Urinary bladder (tissue), 4 donors: ENCODE measurements at places on chromosomes 1 and 21.

GRCh38 chr1:156336242-156336641 lies 1.9 kb downstream of the CCT3 start:
- DNase-seq: no peak

DNA sequence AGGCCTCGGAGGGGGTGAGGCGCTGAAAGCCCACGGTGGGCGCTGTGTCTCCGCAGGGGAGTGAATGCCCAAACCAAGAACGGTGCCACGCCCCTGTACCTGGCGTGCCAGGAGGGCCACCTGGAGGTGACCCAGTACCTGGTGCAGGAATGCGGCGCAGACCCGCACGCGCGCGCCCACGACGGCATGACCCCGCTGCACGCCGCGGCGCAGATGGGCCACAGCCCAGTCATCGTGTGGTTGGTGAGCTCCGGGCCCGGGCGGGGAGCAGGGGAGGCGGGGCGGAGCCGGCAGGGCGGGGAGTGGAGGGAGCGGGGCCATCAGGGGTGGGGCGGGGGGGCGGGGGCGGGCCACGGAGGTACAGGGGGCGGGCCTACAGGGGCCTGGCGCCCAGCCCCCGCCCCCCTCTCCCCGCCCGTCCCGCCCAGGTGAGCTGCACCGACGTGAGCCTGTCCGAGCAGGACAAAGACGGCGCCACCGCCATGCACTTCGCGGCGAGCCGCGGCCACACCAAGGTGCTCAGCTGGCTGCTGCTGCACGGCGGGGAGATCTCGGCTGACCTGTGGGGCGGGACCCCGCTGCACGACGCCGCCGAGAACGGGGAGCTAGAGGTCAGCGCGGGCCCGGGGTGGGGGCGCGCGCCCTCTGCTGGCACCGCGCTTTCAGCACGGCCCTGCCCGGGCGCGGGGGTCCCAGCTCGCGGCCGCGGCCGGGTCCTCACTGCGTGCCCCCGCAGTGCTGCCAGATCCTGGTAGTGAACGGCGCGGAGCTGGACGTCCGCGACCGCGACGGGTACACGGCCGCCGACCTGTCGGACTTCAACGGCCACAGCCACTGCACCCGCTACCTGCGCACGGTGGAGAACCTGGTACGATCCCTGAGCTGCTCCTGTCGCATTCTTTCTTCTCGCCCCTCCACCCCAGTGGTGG lies 15.9 kb downstream of the ESPN start:
- no peak for DNase-seq

GRCh38 chr1:54977533-54978297 lies 2.7 kb upstream of the TMEM61 start:
- no peak for DNase-seq

- no peak for DNase-seq
Measured at GRCh38 chr1:35564884-35565741, 7.5 kb downstream of the NCDN start.

- DNase-seq: no peak
Measured at GRCh38 chr1:193476748-193477147, 290.3 kb upstream of the B3GALT2 start.

DNA sequence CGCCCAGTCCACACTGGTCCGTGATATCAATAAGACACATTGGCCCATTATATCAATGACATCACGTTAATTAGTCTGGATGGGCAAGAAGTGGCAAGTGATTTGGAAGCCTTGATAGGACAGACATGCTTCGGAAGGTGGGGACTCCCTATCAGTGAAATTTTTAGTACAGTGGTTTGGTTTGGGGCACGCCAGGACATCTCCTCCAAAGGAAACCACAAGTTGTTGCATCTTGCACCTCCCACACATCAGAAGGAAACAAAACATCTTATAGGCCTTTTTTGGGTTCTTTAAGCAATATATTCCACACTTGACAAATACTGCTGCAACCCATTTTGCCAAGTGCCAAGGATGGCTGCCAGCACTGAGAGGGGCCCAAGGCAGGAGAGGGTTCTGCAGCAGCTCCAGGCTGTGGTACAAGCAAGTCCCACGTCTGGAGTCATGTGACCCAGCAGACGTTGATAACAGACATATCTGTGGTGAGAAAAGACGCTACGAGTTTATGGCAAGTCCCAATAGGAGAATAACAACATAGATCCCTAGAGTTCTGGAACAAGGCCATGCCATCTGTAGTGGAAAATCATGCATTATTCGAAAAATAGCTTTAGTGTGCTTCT lies 95.3 kb upstream of the DISP3 start:
- no peak for DNase-seq

- no peak for DNase-seq
Measured at GRCh38 chr1:11823366-11824137, 17.6 kb downstream of the CLCN6 start.

DNA sequence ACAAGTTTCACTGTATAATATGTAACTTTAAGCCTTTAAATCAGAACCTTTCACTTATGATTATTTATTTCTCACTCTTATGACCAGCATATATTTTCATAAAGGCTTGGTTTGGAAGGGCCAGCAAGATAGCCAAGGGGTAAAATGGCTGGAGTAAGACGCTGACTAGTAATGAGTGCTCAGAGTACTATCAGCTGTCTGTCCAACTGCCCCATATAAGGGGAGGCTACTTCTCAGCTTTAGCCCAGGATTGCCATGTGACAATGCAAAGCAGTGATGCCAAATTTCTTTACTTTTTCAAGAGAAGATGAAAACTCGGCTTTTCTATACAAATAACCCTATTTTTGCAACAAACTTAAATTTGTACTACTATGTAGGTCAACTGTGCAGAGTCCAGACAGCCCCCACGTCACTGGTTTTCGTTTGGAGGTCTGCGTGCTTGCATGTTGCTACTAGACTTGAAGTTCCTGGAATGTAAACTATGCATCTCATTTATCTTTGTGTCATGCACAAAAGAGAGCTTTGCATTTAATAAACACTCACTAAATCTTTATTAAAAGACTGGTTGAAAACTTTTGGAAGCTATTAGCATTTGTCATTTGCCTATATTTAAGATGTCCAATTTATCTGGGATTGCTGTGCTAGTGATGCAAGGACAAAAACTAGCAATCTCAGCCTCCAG lies 110.4 kb downstream of the TNFSF18 start:
- DNase-seq: no peak

GRCh38 chr1:44630116-44630515 lies 44.2 kb downstream of the TMEM53 start:
- no peak for DNase-seq

DNA sequence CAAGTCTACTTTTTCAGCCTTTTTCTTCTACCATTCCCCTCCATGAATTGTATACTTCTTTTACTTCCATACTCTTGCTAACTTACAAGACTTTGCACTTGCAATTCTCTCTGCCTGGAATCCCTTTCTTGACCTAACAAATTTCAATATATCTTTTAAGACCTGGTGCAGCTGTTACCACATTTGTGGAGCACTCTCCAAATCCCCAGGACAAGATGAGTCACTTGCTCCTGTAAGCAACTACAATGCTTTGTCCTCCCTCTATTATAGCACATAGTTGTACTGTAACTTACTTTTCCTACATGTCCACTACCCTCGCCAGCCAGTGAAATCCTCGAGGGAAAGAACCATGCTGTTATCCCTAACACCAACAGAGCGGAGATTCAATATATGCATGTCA lies 43.1 kb downstream of the WARS2 start:
- no peak for DNase-seq

DNA sequence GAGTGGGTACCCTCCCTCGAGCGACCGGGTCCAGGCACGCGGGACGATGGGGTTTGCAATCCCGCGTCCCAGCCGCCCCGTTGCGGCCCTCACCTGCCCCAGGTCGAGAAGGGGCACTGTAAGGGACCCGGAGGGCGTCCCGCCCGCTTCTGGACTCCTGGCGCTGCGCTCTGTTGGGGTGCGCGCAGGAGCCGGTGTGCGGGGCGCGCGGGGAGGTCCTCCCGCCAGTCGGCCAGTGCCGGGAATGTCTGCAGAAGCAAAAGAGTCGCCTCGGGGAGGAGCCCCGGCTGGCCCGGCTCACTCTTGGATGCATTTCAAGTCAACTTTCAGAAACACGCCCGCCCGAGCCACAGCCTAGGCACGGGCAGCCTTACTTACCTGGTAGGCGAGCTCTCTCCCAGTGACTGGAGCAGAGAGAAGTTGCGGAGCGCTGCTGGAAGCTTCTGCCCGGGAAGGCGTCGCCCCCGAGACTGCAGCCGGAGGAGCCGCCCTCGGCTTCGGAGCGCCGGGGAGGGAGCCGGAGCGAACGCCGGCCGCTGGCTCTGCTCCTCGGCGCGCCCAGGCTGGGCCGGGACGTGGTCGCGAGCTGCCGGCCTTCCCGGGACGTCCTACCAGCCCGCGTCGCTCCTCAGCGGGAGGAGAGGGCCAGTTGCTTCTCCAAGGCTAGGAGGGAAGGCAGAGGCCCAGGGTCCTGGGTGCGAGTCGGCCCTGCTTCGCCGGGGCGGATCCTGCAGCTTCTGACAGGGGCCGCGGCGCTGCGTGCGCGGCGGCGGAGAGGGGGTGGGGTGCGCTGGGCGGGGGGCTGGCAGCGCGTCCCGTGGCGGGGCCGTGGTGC lies at the start of gene LMX1A:
Gene LMX1A (minus strand): TSS at position 739 of the 835 bp plus-strand sequence. CDS start 1,156 bp downstream, outside the sequence.
- no peak for DNase-seq

GRCh38 chr1:156281693-156282478 lies 739 bp downstream of the SMG5 start:
- DNase-seq: no peak

DNA sequence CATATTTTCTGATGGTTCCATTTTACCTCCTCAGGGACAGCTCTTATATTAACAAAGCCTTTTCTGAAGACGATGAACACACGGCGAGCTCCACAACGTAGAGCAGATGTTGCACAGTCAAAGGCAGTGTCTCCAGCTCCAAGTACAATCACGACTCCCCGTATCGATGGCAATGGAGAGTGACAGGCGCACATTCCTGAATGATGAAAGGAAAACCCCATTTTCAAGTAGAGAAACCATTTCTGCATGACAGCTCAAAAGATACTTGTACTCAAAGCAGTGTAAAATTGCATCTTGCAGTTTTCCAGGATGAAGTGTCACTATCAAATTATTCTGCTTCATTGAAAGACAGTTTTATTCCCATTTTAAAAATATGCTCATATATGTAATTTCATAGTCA lies 327.6 kb downstream of the DPYD start:
- no peak for DNase-seq

- DNase-seq: no peak
Measured at GRCh38 chr1:43531107-43531905, 623 bp downstream of the PTPRF start.

GRCh38 chr21:42747276-42747701 lies 93.9 kb downstream of the PDE9A start:
- no peak for DNase-seq

DNA sequence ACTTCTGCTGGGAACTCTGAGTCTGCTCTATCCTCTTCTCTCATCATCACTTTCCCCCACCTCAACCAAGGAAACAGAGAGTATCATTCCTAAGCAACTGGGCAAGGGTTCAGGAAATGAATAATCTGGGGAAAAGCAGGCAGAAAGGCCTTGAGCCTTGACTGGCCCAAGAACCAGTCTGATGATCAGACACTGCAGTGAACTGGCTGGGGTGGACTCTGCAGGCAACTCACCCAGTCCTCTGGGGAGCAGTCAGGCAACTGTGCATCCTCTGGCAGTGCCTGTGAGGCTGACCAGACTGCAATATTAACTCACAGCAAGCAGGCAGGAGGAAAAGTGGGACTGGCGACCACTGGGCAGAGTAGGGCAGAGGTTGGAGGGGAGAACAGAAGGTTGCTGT lies 991 bp downstream of the ANKRD35 start:
- no peak for DNase-seq

DNA sequence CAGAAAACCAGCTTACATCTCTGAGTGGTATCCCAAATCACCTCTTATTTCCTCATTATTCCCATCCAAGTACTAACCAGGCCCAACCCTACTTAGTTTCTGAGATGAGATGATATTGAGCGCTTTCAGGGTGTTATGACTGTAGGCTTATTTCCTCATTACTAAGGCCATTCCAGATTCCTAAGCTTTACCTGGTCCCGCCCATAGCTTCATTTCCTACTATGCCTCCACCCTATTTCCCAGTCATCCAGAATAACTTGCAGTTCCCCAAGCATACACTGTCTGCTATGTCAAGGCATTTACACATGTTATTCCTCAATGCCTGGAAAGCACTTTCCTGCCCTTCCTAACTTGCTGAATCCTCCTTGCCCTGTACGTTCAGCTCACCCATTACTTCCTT lies 79.3 kb upstream of the SPAG17 start:
- no peak for DNase-seq

GRCh38 chr1:49424782-49425181 lies 599.0 kb downstream of the AGBL4 start:
- DNase-seq: no peak

- no peak for DNase-seq
Measured at GRCh38 chr1:237045278-237046016, 3.5 kb downstream of the RYR2 start.

DNA sequence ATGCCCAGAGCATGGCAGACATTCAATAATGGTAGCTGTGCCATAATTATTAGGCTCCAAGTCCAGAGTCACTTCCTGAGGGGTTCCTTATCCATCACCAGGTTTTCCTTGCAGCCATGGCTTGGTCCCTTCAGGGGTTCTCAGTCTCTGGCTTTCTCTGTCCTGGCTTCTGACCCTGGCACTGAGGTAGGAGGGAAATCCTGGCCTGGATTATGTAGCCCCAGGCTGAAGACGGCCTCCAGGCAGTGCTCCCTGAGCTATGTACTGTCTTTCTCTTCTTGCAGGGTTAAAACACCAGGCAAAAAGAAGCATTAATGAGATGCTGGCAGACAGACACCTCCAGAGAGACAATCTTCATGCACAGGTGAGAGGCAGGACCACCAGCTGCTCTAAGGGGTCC lies 9.5 kb upstream of the PADI3 start:
- DNase-seq: peak; percentile 37

DNA sequence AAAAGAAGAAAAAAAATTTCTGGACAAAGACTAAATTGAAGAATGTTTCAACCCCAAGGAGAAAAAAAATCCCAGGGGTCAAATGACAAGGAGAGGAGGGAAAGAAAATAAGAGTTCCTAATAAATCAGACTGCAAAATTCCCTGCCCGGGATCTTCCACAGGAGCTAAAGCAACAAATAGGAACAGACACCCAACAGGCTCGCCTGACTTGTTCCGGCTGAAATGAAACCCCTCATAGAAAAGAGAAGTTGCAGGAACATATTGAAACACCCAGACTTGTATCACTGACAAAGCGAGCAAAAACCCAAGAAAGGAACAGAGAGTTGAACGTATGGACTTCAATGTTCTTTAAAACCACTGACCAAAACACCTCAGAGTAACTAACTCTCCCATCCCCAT lies 123.0 kb downstream of the TIAM1 start:
- no peak for DNase-seq

DNA sequence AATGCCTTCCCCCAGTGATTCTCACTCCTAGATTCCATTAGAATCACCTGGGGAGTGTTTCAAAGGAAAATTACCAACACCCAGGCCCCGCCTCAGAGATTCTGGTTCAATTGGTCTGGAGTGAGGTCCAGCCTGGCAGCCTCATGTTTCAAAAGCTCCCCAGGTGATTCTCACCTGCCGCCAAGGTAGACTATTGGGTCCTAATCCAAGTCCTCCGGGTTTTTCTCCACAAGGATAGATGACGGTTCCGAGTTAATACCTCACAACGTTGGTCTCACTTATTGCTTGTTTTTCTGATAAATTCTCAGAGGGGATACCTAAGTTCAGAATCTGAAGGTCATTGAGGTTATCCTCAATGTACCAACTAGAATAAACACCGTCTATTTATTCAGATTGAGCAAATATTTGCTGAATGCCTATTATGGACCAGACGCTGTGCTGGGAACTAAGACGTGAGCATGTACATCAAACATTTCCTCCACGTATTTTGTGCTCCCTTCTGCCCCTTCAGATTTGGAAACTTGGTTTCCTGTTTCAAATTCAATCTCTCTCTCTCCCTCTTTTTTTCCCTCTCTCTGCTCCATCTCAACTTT lies 97.5 kb downstream of the SEC16B start:
- DNase-seq: no peak

GRCh38 chr1:87146538-87146937 lies 182.1 kb upstream of the LMO4 start:
- DNase-seq: no peak
